ENCODE measurements at places on chromosomes 7 and 10.
A peak's percentile ranks its signal among the peaks of the same experiment; 100 is the strongest.

DNA sequence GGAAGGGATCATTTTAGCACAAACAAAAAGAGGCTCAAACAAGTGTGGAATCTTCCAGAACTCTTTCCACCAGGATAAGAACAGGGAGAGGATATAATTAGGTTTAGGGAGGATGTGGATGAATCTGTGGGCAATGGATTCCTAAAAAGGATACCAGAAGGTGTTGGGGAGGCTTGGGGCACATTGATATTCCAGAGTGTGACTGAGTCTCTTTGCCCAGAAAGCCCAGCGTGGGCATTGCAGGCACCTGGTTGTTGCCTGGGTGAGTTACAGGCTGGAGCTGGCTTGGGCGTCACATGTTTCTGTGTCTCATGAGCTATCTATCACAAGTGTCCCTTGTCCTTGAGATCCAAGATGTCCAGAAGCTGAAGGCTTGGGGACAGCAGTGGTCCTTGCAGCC, 3.3 kb downstream of the COL26A1 start:
- DNase-seq, result no peak

- no peak for DNase-seq
Measured at GRCh38 chr10:95513008-95513589, 48.1 kb downstream of the SORBS1 start.

DNA sequence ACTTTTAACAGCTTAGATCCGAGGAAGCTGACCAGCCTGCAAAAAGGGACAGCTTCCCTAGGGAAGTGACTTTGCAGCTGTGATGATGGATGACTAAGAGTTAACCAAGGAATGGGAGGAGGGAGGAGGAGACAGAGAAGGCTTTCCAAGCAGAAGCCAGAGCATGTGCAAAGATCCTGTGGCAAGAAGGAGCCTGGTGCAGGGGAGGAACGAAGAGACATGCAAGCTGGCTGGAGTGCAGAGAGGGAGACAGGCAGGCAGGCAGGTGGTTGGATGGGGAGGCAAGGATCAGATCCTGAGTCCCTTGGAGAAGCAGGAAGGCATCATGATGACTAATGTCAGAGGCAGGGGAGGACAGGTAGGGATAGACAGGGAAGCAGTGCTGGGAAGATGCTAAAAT, 148.8 kb downstream of the PFKFB3 start:
- DNase-seq, result no peak

- DNase-seq, result no peak
Measured at GRCh38 chr7:131501930-131502685, 54.3 kb downstream of the PODXL start.

DNA sequence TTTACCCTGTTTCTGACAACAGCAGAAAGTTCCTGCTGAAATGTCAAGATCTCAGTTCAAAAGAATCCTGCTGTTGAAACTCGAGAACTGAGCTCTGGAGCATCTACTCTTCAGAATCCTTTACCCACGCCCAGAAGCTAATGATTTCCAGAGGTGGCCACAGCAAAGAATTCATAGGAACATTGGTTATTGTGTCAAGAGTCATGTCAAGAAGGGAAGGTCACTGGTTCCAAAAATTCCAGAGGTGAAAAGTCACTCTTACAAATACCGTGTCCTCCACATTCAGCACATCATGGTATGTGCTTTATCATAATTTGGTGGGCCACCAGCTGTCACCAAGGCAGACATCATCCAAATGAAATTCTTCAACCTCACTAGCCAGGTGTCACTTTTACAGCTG, 394.4 kb upstream of the NPVF start:
- no peak for DNase-seq

DNA sequence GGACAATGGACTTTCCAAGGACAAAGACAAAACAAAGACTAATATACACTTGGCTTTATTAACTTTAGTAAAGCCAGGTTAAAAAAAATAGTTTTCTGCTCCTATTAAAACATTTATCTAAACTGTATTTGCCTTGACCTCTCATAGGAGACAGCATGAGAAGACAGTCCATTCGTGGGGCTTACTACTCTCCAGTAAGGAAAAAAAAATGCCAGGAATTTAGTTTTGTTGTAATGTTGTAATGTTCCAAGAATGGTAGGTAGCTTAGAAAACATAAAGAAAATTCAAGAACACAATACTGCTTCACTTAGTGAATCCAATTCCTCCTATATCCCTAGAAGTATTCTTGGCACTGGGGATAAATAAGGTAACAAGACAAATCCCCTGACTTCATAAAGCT, 81.7 kb downstream of the KMT2C start:
- DNase-seq, result no peak

DNA sequence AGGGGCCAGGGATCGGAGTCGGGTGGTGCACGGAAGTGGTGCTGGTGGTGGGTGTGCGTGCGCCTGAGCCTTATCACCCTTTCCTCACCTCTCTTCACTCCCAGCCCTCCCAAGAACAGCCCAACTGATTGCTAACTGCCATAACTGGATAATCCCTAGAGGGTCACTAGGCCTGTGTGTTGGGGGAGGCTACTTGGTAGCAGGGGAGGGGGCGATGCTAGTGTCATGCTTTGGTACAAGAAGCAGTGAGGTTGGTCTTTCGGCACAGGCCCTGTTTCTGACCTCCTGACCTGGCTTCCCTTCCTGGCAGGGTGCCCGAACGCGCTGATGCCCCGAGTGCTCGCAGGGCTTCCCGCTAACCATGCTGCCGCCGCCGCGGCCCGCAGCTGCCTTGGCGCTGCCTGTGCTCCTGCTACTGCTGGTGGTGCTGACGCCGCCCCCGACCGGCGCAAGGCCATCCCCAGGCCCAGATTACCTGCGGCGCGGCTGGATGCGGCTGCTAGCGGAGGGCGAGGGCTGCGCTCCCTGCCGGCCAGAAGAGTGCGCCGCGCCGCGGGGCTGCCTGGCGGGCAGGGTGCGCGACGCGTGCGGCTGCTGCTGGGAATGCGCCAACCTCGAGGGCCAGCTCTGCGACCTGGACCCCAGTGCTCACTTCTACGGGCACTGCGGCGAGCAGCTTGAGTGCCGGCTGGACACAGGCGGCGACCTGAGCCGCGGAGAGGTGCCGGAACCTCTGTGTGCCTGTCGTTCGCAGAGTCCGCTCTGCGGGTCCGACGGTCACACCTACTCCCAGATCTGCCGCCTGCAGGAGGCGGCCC, 652 bp downstream of the KAZALD1 start:
- no peak for DNase-seq

GRCh38 chr7:26954951-26955350, 90.6 kb upstream of the SKAP2 start:
- no peak for DNase-seq

GRCh38 chr10:24383681-24384106, 174.8 kb downstream of the KIAA1217 start:
- DNase-seq, result peak; percentile 84

GRCh38 chr7:94039368-94040035, 35.3 kb upstream of the BET1 start:
- no peak for DNase-seq

GRCh38 chr7:134709197-134709596, 62.5 kb downstream of the BPGM start:
- DNase-seq, result no peak

- no peak for DNase-seq
Measured at GRCh38 chr7:5430612-5430947, 6.9 kb upstream of the TNRC18 start.

DNA sequence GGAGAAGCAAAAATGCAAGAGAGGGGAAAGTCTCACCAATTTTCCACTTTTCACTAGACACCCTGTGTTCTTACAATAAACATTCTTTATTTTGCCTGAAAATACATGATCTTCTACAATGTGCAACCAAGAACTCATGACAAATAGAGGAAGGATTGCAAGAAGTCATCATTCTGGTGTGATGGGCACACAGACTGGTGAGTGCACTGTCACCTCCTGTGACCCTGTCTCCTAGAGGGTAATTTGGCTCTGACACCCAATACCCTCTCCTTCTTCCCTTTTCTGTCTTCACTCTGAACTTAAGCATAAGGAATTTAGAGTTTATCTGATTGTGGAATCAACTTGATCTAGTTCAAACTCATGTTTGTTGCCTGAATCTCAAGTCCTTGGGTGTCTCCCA, 153.7 kb downstream of the SH2D4B start:
- DNase-seq, result no peak

DNA sequence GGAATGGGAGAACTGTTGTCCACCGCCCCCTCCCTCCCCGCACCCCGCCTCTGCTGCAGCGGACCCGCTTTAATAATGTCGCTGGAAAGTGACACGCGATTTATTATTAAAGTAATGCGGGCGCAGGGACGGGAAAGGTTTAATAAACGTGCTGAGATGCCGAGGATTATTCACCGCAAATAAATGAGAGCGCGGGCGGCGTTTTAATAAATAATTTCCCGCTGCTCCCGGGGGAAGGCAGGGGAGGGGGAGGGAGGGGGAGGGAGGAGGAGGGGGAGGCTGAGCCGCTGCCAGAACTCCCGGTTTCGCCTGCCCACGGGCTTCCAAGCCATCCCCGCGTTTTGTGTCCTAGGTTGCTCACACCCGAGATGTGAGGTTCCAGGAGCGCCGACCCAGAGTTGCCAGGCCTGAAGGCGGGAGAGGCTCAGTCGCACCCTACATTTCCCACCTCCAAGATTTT, 5.1 kb downstream of the KAZALD1 start:
- DNase-seq, result no peak

DNA sequence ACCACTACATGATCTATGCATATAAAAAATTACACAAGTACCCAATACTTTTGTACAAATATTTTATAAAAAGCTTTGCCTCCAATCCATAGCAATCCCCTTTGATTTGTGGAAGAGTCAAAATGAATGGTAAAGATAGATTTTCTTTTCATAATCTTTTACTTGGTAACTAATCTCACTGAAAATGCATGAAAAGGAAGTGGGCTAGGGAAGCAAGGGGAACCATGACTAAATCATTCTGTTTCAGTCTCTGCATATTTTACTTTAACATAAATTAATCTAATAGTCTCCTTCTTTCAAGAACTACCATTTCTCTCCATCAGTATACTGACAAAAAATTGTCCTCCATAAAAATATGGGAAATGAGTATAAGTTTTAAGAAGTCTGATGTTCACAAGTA, 96.9 kb downstream of the TES start:
- no peak for DNase-seq

DNA sequence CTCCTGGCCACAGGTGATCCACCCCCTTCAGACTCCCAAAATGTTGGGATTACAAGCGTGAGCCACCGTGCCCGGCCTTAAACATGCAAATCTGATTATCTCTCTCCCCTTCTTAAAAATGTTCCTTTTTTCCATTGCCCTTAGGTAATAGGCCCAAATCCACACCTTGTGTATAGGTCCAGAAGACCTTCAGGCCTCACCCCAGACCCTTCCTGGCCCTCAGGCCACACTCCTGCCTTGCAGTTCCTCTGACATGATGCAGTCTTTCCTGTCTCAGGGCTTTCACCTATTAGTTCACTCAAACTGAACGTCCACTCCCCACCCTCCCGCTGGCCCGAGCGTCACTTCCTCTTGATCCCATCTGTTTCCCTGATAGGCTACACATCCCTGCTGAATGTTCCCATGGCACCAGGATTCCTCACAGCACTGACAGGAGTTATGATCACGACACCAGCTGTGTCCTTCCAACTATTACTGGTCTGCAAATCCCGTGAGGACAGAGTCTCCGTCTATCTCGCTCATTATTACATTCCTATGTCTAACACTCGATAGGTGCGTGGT, 46.4 kb downstream of the DENND2A start:
- no peak for DNase-seq

- DNase-seq, result no peak
Measured at GRCh38 chr10:45513551-45513950, 139.5 kb downstream of the ALOX5 start.

- no peak for DNase-seq
Measured at GRCh38 chr10:24287559-24288195, 78.7 kb downstream of the KIAA1217 start.

- no peak for DNase-seq
Measured at GRCh38 chr10:13701157-13701919, 114.6 kb downstream of the PRPF18 start.

DNA sequence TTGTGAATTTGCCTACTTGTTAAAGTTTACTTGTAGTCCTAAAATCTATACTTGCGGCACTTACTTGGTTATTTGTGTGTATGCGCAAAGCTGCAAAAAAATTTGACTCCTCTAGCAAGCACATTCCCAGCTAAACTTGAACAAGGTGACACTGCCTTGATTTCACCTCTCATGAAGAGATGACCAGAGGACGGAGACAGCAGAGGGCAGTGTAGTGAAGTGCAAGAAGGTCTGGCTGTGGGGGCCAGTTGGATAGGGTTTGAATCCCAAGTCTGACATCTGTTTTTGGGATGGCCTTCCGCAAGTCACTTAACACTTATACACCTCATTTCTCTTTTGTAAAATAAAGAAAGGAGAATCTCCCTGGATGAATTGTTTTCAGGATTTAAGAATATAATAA, 15.7 kb downstream of the SLK start:
- DNase-seq, result no peak

All from urinary bladder (tissue), 4 donors.